Femur (tissue), 1 donor: ENCODE measurements at places on chromosomes 3 and 15.

DNA sequence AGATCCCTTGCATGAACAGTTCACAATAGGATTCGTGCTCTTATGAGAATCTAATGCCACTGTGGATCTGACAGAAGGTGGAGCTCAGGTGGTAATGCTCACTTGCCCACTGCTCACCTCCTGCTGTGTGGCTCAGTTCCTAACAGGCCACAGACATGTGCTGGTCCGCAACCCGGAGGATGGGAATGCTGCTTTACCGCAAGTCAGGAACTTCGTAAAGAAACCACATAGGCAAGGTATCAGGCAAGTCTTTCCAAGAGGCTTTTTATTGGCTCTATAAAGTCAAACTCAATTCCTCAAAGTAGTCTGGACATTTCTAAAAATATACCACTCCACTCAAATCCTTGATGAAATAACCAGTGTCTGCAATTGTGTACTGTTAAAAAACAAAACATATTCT lies 56.1 kb downstream of the OSTN start:
- DNase-seq, result no peak

- no peak for DNase-seq
These were observed 85.8 kb downstream of the THBS1 start for GRCh38 chr15:39666677-39667076.

DNA sequence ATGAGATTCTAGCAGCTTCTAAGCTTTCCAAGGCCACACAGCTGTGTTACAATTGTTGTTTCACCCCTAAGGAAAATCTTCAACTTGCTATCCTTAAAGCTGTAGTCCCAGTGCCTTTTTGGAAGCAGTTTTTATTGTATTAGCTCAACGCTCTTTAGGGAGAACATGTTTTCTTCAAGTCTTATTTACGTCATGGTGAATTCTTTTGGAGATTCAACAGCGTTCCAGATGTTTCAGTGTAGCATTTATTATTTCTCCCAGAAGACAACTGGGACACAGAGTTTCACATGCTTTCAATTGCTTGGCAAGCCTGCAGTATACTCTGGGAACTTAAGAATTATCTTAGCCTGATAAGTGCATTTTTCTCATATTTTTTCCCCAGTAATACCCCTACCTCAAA lies 888.3 kb downstream of the PLOD2 start:
- peak; percentile 24 for DNase-seq

GRCh38 chr3:175659670-175660350 lies 800.7 kb downstream of the NAALADL2 start:
- no peak for DNase-seq

GRCh38 chr3:18512007-18512406 lies 86.9 kb upstream of the SATB1 start:
- DNase-seq, result no peak

- DNase-seq, result peak; percentile 18
These were observed 30.4 kb downstream of the PSTPIP1 start for GRCh38 chr15:77025083-77025901.

DNA sequence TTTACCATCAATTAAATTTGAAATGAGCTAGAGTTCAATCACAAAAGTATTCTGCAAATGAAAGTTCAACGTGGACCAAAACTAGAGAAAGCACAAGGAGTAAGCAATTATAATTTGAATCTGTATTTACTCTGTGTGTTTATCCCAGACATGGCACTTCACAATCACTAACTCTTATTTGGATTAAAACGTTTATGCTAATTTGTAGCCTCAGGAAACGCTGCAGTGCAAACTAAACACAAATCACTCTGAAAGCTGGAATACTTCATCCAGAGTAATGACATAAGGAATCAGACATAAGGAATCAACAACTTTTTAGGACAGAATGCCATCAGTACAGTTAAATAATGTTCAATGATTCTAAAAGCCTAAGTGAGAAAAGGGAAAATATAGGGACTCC lies 18.5 kb downstream of the CEP152 start:
- DNase-seq, result no peak

DNA sequence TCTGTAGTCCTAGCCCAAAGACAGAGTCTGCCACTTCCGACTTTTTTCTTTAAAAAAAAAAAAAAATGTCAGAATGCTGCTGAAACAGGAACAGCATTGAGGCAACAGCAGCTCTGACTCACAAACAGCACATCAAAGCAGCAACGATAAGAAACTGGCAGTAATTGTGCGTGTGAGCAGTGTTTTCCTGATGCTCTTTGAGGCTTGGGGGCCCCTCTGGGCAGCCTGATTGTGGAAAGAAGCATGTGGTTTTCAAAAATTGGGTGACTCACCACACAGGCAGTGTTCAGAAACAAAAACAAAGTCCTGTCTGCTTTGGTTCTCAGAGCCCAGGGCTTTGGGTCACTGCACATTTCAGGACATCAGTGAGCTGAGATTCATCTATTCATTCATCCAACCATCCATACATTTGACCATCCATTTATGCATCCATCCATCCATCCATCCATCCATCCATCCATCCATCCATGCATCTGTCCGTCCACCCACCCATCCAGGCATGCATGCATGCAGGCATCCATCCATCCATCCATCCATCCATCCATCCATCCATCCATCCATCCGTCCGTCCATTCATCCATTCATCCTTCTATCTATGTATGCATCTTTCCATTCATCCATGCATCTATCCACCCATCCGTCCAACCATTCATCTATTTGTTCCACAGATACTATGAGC lies 308.4 kb downstream of the RPLP1 start:
- DNase-seq, result no peak

DNA sequence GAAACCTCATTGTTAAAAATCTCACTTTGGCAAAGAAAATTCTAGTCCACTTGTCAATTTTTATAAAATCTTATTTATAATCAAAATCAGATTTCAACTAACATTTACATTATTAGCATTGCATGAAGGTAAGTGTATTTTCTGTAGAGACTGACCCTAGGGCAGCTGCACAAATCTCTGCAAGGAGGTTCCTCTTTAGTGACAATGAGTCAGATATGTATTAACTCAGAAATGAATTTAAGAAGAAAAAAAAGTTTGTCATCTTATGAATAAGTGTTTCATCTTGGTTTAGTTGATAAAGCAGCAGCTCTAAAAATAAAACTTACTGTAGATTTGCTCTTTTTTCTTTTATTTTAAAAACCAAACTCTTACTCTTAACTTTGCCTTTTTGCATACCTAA lies 9.0 kb upstream of the GNB4 start:
- DNase-seq, result no peak

DNA sequence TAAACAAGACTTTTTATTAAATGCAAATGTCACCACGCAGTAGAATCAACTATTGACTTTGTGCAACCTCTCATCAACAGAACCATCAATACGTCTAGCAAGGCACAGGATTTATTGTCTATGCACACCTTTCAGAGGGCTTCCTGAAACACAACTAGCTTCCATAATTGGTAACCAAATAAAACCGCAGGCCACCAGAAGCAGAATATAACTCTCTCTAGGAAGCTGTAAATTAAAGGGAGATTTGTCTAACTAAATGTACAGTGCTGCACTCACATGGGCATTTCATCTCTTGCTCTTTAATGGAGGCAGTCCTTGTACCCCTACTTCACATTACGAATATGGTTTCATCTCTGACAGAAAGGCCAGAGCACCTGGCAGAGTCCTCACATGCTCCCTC lies 93.0 kb downstream of the FHIT start:
- DNase-seq, result no peak

DNA sequence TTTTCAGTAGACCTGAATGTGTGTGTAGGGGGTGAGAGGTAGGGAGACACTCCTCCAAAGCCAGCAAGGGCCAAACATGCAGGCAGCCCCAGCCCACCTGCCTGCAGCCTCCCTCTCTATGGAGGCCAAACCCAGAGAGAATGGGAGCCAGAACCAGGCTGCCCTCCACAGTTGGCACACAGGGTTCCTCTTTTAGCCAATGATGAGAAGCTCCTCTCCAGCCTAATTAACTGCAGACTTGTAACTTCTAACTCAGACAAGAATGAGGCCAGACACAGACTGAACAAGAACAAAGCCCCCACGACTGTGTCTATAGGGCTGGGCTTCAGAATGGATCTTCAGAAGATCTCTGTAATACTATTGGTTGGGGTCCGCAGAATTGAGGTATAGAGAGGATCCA lies 12.3 kb upstream of the TLE3 start:
- no peak for DNase-seq

DNA sequence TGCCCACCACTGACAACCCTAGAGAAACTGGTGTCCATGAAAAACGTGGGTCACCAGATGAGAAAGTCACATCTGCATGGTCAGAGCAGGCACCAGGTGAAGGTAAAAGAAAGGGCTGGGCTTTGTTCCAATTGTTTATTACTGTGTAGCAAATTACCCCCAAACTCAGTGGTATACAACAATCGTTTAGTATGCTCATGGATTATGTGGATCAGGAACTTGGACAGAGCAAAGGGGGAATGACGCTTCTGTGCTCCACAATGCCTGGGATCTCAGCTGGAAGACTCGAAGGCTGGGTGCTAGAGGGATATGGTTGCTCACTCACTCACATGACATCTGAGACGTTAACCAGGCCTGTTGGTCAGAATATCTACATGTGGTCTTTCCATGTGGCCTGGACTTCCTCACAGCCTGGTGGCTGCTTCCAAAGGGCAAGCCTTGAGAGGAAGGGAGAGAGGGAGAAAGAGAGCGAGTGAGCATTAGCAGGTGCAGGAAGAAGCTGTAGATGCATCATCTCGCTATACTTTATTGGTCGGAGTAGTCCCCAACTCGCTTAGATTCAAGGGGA lies 44.9 kb downstream of the LPP start:
- DNase-seq, result no peak

- no peak for DNase-seq
These were observed 320.2 kb upstream of the MME start for GRCh38 chr3:154759966-154760365.

- DNase-seq, result no peak
These were observed 91.2 kb downstream of the SENP2 start for GRCh38 chr3:185677146-185677829.

DNA sequence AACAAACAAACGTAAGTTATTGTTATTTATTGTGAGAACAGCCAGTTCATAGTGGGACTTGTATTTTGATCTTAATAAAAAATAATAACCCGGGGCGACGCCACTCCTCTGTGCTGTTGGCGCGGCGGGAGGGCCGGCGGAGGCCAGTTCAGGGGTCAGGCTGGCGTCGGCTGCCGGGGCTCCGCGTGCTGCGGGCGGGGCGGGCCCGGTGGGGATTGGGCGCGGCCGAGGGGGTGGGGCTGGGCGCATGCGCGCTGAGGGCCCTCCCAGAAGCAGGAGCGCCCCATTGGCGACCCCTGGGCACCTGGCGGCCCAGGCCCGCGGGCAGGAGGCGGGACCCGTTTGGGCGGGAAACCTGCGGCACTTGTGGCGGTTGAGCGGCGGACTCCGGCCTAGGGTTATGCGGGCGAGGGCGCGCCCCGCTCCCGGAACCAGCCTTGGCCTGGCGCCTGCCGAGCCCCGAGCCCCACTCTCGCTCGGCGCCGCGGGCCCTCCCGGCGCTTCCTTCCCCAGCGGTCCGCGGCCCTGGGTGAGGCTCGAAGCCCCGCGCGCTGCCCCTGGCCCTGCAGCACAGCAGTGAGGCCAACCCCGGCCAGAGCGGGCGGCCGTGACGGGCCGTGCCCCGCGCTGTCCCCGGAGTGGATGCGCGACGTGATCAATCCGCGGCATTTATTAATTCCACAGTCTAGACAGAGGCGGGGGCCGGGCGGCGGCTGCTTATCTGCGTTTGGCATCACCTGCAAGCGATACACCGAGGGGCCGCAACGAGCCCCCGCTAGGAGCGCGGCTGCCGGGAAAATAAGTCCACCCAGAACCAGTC lies 6.0 kb downstream of the ISL2 start:
- no peak for DNase-seq

DNA sequence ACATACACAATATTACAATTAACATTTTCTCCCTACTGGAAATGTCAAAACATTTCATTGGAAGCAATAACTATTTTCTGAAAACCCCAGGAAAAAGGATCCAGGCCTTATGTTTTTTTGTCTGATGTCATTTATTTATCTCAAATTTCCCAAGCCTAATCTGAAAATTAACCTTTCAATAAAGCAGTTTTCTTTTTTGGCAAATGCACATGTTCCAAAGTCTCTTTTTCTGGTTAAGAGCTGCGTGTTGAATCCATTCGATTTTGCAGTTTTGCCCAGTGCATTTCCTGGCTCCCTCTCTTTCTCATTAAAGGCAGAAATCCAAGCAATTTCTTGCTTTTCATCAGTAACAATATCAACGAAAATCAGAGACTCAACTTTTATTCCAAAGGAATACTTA lies 222.3 kb downstream of the NR1D2 start:
- no peak for DNase-seq
